ENCODE measurements at places on chromosomes 6 and 20. TPM values are rescaled to one million over a fixed set of nuclear protein-coding genes. Genes with fewer than 3 reads are reported as not detected.

AGPAT4 gene
- total RNA-seq = 2.2 TPM

- no peak overlapping the region for H3K4me3 ChIP-seq
- no peaks in the 10 kb centered on the region for H3K4me1 ChIP-seq
- no peaks in the 10 kb centered on the region for H3K27me3 ChIP-seq
- no peak for DNase-seq
- H3K36me3 ChIP-seq = no peaks in the 10 kb centered on the region
- H3K27ac ChIP-seq = peak overlapping the region; percentile 38
Measured at GRCh38 chr6:35486005-35486925, 10.6 kb downstream of the TEAD3 start.

ZHX3 gene
- total RNA-seq = 12.7 TPM

BMP2 gene
- not detected for total RNA-seq

DNA sequence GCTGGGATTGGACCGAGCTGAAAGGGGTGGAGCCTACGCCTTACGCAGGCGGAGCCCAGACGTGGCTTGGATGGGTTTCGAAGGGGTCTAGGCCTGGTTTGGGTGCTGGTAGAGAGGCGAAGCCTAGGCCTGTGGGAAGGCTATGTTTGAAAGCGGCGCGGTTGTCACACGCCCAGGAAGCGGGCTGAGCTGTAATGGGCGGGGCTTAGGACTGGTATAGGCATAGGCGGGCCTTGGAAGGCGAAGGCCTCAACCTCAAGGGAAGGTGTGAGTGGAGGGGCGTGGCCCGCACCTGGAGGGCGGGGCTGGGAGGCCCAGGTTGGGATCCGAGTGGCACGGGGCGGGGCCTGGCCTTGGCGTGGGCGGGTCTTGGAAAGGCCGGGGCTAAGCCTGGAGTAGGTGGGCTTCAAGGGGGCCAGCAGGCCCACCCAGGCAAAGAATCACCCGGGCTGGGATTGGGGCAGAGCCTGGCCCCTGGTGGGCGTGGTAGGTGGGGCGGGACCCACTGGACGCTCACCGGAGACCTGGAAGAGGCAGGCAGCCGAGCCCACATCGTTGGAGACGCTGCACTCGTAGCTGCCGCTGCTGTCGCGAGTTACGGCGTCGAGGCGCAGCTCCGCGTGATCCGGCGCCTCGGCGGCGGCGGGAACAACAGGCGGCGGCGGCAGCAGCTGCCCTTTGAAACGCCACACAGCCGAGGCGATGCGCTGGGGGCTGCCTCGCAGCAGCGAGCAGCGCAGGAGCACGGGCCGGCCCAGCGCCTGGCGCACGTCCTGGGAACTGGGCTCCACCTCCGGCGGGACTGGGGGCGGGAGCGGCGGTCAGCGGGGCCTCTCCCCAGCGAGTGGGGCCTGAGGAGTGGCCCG lies 49.0 kb downstream of the MDGA1 start:
- no peak overlapping the region for H3K4me3 ChIP-seq
- peaks cover 16% of the 10 kb centered on the region for H3K4me1 ChIP-seq
- no peak for DNase-seq
- H3K36me3 ChIP-seq = no peaks in the 10 kb centered on the region

DNA sequence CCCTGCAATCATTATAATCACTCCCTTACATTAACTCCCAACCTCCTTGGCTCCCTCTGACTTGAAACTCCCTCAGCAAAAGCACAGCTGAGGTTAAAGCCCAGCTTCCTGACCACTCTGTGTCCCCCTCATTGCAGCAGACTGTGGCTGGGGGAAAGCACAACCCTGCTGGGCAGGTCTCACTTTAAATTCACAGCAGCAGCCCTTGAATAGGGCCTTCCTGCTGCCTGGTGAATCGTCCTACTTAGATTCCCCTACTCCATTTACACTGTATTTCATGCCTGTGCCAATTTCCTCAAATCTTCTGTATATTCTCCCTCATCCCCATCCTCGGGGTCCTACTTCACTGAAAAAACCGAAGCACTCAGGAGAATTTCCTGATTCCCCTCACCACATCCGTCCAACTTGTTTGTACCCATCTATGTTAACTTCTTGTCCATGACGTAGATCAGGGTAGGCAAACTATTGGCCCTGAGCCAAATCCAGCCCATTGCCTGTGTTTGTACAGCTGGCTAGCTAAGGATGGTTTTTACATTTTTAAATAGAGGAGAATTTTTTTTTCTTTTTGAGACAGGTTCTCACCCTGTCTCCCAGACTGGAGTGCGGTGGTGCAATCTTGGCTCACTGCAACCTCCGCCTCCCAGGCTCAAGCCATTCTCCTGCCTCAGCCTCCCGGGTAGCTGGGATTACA lies 31.5 kb upstream of the GCM1 start:
- H3K4me1 ChIP-seq = no peaks in the 10 kb centered on the region
- H3K27ac ChIP-seq = no peak overlapping the region
- no peak for DNase-seq
- no peak overlapping the region for H3K4me3 ChIP-seq
- no peaks in the 10 kb centered on the region for H3K36me3 ChIP-seq
- H3K27me3 ChIP-seq = no peaks in the 10 kb centered on the region

DNA sequence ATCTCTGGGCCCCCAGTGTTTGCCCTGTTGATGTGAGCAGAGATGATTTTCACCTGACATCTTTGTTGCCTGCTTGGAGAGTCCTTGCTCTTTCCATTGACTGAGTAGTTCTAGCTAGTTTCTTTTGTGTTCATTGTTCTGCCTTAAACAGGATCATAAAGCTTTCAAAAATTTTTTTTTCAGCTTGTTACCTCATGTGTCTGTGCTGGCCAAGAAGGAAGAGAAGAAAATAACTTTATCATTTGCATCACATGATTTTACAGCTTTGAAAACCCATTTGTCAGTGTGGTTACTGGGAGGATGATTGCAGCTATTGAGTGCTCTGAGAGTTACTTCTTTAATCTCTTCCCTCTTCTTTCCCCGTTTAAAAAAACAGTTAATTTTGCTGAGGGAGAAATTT lies 16.0 kb downstream of the FOXO3 start:
- DNase-seq = no peak
- H3K36me3 ChIP-seq = no peaks in the 10 kb centered on the region
- H3K27me3 ChIP-seq = no peaks in the 10 kb centered on the region
- H3K4me3 ChIP-seq = no peak overlapping the region

DNA sequence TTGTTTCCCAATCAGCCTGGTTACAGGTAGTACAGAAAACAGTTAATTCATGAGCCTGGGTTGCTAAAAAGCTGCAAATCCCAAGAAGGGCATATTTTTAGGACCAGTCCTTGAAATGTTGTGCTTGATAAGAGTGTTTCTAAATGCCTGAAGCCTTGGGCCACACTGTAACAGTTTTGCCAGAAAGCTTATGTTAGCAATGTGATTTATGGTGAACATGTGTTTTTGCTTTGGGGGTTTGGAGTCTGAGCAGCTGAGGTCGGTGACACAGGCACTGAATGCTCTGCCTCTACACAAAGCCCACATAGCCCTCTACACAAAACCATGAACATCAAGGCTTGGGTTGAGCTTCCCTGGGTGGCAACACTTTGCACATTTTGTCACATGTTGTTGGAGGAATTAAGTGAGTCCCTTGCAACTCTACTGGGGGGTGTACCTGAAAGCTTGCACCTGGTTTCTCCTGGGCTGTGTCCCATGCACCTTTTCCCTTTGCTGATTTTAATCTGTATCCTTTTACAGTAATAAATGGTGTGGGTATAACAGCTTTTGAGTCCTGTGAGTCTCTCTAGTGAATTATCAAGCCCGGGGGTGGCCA lies 22.2 kb downstream of the AHI1 start:
- H3K36me3 ChIP-seq = no peaks in the 10 kb centered on the region
- no peak overlapping the region for H3K4me3 ChIP-seq
- no peaks in the 10 kb centered on the region for H3K27me3 ChIP-seq
- no peak overlapping the region for H3K27ac ChIP-seq

DNA sequence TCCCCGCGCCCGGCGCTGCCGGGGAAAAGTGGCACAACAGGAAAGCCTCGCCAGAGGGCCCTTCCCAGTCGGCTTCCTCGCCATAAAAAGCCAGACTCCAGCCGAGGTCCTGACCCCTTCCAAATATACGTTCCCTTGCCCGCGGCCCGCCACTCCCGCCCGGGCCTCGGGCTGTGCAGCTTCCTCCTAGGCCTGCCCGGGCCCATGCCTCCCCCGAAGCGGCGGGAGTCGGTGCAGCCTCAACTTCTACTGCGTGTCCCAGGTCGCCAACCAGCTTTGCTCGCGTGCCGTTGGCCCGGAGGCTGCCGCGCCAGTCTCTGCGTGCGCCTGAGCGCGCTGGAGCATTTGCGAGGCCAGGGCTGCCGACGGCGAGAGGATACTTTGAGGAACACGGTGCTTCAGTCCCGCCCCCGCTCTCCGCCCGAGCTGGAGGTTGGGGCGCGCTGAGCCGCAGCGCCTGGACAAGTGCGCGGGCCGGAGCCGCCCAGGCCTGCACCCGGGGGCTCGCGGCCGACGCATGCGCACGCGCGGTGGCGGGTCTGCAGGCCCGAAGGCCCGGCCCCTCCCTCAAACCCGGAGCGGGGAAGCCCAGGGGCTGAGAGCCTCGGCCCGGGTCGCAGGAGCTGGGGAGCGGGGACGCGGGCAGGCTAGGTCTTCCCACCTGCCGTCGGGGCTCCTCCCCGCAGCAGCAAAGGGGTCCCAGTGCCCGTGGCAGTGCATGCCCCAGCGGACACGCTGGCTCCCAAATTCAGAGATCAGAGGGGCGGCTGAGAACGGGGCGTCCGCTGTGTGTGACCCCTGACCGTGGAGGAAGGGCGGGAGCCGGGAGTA lies 10.2 kb downstream of the FOXC1 start:
- H3K27me3 ChIP-seq = peaks cover 19% of the 10 kb centered on the region
- H3K4me3 ChIP-seq = no peak overlapping the region
